ENCODE measurements at places on chromosomes 11 and 22.

DNA sequence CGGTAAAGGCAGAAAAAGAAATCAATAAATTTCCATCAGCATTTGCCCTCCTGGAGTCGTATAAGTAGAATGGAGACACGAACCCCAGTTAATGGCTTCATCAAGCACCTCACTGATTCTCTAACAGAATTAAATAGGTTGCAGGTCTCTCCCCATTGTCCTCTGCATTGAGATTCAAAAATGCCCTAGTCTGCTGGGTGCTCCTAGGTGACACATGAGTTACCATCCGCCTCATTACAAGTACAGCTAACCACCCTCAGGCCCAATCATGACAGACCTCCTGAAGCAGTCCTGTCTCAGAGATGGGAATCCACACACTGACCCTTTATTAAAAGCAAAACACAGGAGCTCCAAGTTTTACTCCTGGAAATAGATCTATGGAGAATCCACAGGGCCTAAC, 31.4 kb downstream of the HSPA8 start:
- no peak for DNase-seq

DNA sequence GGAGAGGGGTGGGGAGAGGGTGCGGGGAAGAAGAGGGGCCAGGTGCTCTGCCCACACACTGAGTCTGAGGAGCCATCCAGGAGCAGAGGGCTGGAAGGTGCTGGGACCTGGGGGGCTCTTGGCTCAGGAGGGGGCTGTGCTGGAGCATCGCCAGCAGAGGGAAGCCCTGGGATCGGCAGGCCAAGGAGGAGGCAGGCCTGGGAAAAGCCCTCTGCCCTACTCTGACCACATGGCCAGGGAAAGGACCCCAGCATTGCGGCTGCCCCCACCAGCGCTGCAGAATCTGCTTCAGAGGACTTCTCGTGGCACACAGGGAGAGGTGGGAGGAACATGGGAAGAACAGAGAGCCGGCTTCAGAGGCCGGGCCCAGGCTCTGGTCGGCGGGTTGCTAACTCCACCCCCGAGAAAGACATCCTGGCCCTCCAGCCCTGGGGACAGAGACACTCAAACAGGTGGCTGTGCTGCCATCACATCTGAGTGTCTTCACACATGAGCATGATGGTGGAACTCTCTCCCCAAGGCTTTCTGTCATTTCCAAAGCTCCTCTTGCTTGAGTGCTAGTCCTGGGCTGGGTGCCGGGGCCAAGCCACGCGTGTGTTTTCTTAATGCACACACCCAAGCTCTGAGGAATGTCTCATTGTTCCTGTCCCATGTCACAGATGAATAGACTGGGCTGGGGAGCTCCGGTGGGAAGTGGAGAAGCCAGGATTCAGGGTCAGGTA, 1378.0 kb downstream of the BRD1 start:
- DNase-seq: no peak

DNA sequence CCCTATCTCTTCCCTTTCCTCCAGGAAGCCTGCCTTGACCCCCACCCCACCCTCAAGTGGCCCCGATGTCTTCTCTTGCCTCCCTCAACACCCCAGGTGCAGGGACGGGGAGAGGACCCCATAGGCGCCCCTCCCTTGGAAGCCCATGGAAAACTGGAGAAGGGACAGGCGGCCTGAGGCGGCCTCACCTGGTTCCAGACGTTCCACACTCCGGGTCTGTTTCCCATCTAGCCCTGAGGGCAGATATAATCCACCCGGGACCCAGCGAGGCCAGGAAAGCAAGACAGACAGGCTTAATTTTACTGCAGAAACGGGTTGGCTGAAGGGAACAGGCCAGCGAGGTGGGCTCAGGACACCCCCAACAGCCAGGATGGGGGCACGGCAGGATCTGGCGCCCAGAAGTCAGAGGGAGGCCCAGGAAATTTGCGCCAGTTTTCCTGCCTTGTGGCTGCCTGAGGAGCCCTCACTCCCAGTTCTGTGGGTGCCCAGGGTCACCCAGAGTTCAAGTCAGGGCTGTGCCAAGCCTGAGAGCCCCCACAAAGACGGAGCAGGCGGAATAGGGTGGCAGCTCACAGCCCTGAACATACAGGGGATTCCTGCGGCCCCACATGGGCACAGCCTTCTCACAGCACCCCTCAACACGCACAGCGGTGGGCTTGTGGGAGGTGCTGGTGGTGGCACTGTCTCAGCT, 3.0 kb upstream of the SIGIRR start:
- DNase-seq: no peak

- DNase-seq: no peak
These were observed 594 bp upstream of the POU2AF1 start for GRCh38 chr11:111379602-111380136.

DNA sequence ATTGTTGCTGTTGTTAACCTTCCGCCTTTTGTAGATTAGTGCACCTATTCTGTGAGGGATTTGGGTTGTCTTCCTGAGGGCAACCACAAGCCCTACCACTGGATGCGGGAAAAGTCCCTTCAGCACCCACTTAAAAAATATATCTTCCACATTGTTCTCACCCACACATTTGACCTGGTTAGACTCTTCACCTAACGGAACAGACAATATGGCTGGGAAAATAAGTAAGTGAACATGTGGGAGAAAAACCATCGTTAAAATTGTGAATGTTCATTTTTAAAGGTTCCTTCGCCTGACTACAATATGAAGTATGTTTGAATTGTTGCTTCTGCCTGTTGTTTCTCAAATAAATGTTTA, 72.0 kb upstream of the MPEG1 start:
- no peak for DNase-seq

GRCh38 chr22:47231759-47232158, 469.3 kb downstream of the TBC1D22A start:
- DNase-seq: no peak

DNA sequence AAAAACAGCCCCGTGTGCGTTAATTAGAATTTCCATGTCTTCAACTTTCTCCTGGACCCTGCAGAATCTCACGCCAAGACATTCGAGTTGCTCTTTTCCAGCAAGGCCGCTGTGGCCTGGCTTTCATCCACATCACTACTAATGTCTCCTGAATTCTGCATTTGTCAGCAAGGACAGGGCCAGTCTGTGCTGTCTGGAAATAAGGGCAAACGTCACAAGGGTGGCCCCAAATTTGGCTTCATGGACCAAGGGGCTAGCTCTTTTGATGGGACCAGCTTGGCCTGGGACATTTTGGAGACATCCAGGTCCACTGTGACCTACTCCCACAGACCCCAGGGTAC, 33.4 kb downstream of the KCNQ1OT1 start:
- no peak for DNase-seq

DNA sequence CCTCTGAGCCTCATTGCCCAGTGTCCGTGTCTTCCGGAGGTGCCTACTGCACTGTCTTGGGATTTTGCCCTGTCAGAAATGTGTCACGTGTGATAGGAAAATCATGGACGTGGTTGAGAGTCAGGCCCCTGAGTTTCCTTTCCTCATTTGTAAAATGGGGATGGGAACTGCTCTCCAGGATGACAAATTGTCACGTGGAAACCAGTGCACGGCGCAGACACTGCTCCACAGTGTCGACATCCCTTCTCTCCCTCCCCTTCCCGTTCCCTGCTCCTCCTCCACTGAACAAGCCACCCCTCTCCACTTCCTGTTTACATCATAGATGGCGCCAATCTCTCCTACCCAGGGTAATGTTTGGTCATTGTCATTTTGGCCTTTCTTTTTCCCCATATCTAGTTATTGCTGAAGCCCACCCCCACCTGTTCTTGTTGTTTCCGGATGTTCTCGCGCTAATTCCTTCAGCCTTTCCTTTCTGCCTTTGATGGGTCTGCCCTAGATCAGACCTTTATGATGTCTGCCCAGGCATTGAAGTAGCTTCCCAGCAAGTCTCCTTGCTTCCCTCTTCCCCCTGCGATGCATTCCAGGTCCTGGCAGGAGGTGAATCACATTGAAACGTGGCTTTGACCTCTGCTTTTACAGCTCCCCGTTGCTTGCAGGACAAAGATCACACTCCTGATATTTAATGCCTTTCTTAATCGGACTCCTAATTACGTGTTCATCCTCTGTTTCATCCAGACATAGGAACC, 91.8 kb downstream of the TBC1D22A start:
- DNase-seq: no peak

- DNase-seq: no peak
These were observed 58.8 kb downstream of the FZD4 start for GRCh38 chr11:86896441-86896841.

All from iPS-NIHi11 (cell line).